ENCODE measurements at places on chromosomes 1 and 21. TPM values are rescaled to one million over a fixed set of nuclear protein-coding genes. Genes with fewer than 3 reads are reported as not detected.

Gene SMPDL3B
- 14.9 TPM for total RNA-seq

DNA sequence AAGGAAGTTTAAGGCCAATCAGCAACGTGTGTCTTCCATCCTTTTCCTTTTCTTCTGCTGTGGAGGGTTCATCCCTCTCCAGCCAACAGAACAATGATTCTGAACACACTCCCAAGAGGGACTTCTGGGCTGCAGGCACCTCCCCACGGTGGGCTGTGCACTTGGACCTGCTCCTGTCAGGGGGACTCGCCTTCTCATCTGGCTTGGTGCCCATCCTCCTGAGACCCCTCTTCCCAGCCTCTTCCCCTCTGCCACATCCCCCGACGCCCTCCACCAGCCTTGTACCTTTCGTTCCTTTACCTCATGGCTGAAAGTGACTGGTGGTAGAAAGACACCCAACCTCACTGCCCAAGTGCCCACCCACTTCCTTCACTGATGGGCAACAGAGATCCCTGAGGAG is 26.0 kb upstream of the SLAMF9 start:
- H3K27me3 ChIP-seq: no peaks in the 10 kb centered on the region
- no peaks in the 10 kb centered on the region for H3K36me3 ChIP-seq
- no peak overlapping the region for H3K27ac ChIP-seq
- H3K4me1 ChIP-seq: no peaks in the 10 kb centered on the region
- DNase-seq: peak; percentile 11

Gene CASQ1
- total RNA-seq: not detected

Gene TTC22
- 7.9 TPM for total RNA-seq

Gene WNT9A
- 1.1 TPM for total RNA-seq

Gene CXADR
- 36.4 TPM for total RNA-seq

Gene FAM72D
- total RNA-seq: 0.32 TPM

DNA sequence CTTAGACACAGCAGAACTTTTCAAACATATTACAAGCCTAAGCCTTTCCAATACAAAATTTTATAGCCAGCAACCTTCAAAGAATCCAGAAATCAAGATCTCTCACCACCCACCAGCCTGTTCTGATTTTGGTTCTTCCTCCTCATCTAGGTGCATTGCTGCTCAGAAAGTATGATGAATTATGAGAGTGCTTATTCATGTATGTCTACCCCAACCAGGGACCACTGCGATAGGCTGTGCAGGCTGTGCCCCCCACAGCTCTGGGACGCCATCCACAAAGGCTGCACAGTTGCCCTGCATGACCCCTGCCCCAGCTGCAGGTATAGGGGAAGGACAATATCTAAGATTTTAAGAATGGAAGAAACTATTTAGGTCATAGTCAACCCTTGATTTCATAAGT is 55.4 kb downstream of the WDR64 start:
- H3K4me3 ChIP-seq: no peak overlapping the region
- no peak for DNase-seq
- no peaks in the 10 kb centered on the region for H3K27me3 ChIP-seq
- no peaks in the 10 kb centered on the region for H3K4me1 ChIP-seq

Gene C2CD4D
- 0.32 TPM for total RNA-seq

Gene KIF1B
- 43.5 TPM for total RNA-seq

- no peaks in the 10 kb centered on the region for H3K4me1 ChIP-seq
- H3K27ac ChIP-seq: peak overlapping the region; percentile 81
- peak; percentile 41 for DNase-seq
- H3K36me3 ChIP-seq: no peaks in the 10 kb centered on the region
- H3K4me3 ChIP-seq: peak overlapping the region; percentile 42
Observed at GRCh38 chr1:39268112-39268581, 63.7 kb downstream of the MACF1 start.

- H3K4me3 ChIP-seq: no peak overlapping the region
- DNase-seq: no peak
- H3K36me3 ChIP-seq: no peaks in the 10 kb centered on the region
- no peak overlapping the region for H3K27ac ChIP-seq
- no peaks in the 10 kb centered on the region for H3K27me3 ChIP-seq
- no peaks in the 10 kb centered on the region for H3K4me1 ChIP-seq
Observed at GRCh38 chr1:192604979-192605620, 29.5 kb downstream of the RGS1 start.

DNA sequence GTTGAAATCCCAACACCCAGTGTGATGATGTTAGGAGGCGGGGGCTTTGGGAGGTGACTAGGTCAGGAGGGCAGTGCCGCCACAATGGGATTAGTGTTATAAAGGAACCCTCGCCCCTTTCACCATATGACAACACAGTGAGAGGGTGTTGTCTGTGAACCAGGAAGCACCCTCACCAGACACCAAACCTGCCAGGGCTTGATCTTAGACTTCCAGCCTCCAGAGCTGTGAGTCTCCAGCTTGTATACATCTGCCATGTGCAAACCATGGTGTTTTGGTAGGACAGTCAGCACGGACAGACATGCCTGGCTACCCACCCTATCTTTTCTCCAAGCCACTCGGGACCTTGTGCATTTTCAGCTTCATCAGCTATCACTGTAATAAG is 4.0 kb downstream of the TRIM11 start:
- H3K27ac ChIP-seq: no peak overlapping the region
- no peaks in the 10 kb centered on the region for H3K27me3 ChIP-seq
- H3K4me3 ChIP-seq: no peak overlapping the region
- no peaks in the 10 kb centered on the region for H3K36me3 ChIP-seq
- peaks cover 9% of the 10 kb centered on the region for H3K4me1 ChIP-seq

Gene TFF3
- total RNA-seq: 108 TPM

Gene LRRC71
- not detected for total RNA-seq

Gene QSOX1
- 67.5 TPM for total RNA-seq

DNA sequence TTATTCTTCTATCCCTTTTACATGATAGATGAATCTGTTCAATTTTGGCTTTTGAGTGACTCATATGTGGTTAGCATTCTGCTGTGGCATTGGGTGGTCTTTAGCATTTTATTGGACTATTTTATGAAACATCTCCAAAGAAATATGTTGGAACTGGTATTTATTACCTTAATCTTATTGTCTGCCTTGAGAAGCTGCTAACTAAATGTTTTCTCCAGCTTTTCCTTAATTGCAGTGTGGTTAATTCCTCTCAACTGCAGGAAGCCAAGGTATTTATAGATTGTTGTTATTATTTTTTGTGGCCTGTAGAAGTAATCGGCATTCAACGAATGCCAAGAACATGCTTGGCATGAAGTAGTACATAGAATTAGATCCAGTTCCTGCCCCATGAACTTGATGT is 64.1 kb downstream of the NOS1AP start:
- no peak overlapping the region for H3K27ac ChIP-seq
- H3K4me3 ChIP-seq: no peak overlapping the region
- no peaks in the 10 kb centered on the region for H3K27me3 ChIP-seq
- no peaks in the 10 kb centered on the region for H3K4me1 ChIP-seq
- no peaks in the 10 kb centered on the region for H3K36me3 ChIP-seq

Gene VASH2
- 4.0 TPM for total RNA-seq

Gene AXDND1
- total RNA-seq: 1.8 TPM

DNA sequence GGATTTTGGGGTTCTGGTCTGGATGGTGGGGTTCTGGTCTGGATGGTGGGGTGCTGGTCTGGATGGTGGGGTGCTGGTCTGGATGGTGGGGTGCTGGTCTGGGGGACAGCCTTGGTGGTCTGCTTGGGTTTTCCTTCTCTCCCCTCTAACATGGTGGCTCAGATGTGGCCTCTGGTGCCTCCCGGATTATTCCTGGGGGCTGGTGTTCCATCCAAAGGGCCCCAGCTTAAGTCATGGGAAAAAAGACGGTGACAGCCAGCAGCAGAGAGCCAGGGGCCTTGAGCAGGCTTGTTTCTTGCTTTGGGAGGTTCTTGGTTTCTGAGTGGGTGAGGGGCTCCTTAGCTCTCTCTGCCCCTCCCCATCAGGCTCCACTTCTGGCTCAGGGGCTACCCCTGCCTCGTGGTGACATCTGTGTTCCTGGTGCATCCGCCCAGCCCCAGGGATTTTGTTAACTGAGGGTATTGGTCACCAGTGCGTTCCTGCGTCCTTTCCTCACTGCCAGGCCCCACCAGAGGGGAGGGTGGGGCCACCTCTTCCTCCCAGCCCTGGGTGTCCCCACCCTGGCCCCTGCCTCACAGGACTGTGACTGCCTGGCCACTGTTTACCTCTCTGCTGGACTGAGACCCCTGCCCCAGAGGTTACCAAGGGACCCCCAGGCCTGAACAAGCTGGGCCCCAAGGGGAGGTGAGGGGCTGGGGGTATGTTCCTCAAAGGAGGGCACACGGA is 43.2 kb upstream of the ACTRT2 start:
- H3K27me3 ChIP-seq: peaks cover 47% of the 10 kb centered on the region
- no peaks in the 10 kb centered on the region for H3K4me1 ChIP-seq
- no peak overlapping the region for H3K4me3 ChIP-seq
- no peak for DNase-seq
- H3K27ac ChIP-seq: no peak overlapping the region
- H3K36me3 ChIP-seq: no peaks in the 10 kb centered on the region

Gene SELENBP1
- 123 TPM for total RNA-seq

GRCh38 chr1:188224263-188224662 is 1395.5 kb downstream of the PLA2G4A start:
- no peak overlapping the region for H3K27ac ChIP-seq
- H3K36me3 ChIP-seq: no peaks in the 10 kb centered on the region
- DNase-seq: no peak
- H3K4me3 ChIP-seq: no peak overlapping the region
- H3K4me1 ChIP-seq: no peaks in the 10 kb centered on the region
- no peaks in the 10 kb centered on the region for H3K27me3 ChIP-seq

DNA sequence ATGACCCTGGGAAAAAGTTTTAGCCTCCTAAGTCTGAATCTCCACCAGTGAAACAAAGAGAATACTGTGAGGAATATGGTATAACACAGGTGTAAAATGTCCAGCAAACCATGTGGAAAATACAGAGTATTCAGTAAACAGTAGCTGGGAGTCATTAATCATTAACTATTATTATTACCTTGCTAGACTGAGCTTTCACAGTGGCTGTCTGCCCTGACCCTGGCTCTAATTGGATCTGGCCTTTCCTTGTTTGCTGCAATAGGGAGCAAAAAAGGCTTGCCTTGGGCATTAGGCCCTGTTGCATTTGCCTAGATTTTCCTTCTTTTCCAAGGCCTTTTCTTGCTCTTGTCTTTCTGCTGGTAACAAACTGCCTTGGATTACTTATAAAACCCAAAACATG is 179.1 kb upstream of the BEND5 start:
- no peak overlapping the region for H3K4me3 ChIP-seq
- no peaks in the 10 kb centered on the region for H3K4me1 ChIP-seq
- H3K27ac ChIP-seq: no peak overlapping the region
- DNase-seq: no peak
- H3K27me3 ChIP-seq: no peaks in the 10 kb centered on the region

Measured in breast epithelium (tissue), 4 donors.